ENCODE measurements at places on chromosomes 6 and 20.

GRCh38 chr6:116497113-116497676, 14.2 kb upstream of the CALHM5 start:
- DNase-seq = no peak

GRCh38 chr6:151307501-151307900, 67.7 kb downstream of the AKAP12 start:
- no peak for DNase-seq

- no peak for DNase-seq
Observed at GRCh38 chr20:40782043-40782368, 93.0 kb upstream of the MAFB start.

DNA sequence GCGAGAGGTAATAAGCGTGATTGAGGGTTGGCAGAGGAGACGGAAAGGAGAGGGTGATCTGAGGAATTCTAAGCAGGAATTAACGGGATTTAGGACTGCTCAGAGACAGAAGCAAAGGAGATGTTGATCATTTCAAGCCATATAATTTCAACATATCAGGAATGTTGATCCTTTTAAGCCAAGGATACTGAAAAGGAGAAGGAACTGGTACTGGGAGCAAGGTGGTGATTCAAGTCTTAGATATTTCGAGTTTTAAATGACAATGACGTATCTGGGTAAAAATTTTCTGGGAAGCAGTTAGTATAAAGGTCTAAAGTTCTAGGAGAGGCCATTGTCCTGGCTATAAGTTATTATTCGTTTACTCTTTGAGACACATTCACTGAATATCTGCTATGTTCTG, 91.3 kb upstream of the OGFRL1 start:
- no peak for DNase-seq

GRCh38 chr20:39903806-39904465, 785.1 kb downstream of the MAFB start:
- no peak for DNase-seq

GRCh38 chr6:31285486-31285885, 13.6 kb upstream of the HLA-C start:
- no peak for DNase-seq

- DNase-seq = no peak
Observed at GRCh38 chr6:79064635-79065034, 13.4 kb downstream of the PHIP start.

GRCh38 chr20:8291873-8292272, 159.8 kb downstream of the PLCB1 start:
- DNase-seq = no peak

- no peak for DNase-seq
Observed at GRCh38 chr20:53517146-53517545, 76.5 kb downstream of the ZNF217 start.

GRCh38 chr6:146361128-146361924, 182.3 kb upstream of the RAB32 start:
- no peak for DNase-seq

- no peak for DNase-seq
Observed at GRCh38 chr20:43752561-43753301, 25.9 kb upstream of the GTSF1L start.

- DNase-seq = no peak
Observed at GRCh38 chr6:74289884-74290283, 593.9 kb downstream of the CD109 start.

DNA sequence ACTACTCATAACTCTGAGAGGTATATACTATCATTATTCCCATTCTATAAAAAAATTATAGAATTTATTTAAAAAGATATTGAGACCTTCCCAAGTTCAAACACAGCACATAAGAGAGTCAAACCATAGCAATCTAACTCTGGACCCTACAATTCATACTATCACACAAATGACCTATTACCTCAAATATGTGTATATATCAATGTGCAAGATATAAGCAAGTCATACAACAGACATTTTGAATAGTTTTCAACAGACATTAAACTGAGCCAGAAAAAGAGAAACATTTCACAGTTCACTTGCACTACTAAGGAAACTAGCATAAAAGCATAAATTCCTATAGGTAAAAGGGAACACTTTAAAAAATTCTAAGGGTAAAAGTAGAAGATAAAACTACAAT, 11.7 kb downstream of the PHIP start:
- no peak for DNase-seq

GRCh38 chr20:8394308-8394945, 262.4 kb downstream of the PLCB1 start:
- no peak for DNase-seq

DNA sequence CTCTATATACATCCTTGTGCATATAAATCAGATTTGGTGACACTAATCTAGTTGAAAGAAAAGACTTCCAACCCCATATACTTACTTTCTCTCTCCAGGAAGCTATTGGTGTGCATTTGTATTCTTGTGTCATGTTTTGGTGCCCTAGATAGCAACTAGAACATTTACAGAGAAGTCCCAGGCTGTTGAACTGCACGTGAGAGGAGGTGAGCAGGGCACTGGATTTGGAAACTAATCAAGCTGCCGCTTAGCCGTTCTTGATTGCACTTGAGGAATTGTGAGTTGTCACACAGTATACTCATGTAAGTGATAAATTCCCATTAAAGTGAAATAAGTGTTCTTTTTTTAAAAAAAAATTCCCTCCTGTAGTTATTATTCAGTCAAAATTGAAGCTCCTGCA, 7.6 kb downstream of the WRNIP1 start:
- no peak for DNase-seq

DNA sequence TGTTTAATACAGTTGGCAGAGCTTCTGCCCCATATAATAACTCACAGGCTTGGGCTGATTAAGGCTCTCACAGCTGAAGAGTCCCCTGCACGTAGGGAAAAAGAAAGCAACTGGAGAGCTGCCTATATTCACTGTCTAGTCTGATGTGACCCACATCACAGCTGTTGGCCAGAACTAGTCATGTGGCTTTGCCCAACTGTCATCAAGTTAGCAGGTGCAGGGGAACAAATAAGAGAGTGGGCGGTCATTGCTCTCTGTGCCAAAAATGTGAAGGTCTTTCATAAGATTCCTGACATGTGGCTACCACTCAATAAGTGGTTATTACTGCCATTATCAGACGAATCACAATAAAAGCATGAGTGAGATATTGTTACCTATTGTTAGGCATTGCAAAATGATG, 665.2 kb downstream of the DOK5 start:
- DNase-seq = no peak

DNA sequence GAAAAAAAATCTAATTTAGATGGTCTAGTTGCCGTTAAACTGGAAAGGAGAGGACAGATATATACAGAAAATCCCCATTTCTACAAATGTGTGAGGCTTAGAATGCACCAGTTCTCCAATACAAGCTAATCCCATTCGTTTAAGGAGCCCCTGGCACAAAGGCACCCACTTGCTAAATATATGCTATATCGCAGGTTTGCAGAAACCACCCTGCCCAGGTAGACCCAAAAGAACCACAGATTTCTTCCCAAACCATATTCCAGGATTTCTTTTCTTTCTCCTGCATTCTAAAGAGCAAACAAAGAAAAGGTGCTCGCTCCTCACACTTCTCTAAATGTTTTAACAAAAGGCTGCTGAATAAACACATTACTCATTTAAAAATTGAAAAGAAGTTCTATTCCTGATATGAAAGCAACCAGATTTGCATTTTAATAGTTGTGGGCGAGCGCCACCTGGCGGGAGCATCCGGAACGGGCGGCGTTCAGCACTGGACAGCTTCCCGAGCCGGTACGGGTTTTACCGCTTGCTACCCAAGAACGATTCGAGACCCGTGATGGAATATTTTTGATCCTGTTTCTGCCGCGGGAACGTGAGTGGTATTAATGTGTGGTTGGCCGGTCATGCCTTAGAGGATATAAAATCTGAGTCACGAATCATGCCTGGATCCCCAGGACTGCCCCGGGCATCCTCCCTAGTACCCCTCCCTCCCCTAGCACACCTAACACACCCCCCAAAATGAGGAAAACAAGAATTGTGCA, 2.1 kb downstream of the PTPRT start:
- peak; percentile 29 for DNase-seq

DNA sequence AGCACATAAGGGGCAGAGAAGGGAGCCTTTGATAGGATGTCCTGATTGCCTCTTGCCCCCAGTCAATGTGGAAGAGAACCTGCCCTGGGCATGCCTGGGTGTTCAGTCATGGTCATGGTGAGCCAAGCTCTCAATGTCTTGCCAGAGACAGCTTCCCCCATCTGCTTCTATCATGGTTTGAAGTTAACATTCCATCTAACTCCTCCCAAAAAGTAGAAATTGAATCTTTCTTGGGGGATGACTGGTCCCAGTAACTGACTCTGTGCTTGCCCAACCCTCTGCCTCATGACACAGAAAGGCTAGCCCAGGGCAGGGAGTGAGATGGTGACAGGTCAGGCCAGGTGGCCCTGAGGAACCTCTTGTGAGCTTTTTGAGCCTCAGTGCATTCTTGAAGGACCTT, 60.1 kb downstream of the ADTRP start:
- no peak for DNase-seq
